Activated CD4-positive, alpha-beta memory T cell treated with anti-CD3 and anti-CD28 coated beads, Interleukin-2, amount 10 ng/mL, durations not matched to agents 7 days and 5 days (primary cell): ENCODE measurements at places on chromosomes 7 and 10. TPM values are rescaled to one million over a fixed set of nuclear protein-coding genes. Genes with fewer than 3 reads are reported as not detected.

Gene IDI2
- not detected for total RNA-seq

Gene PLPP4
- total RNA-seq, result not detected

Gene AKR1C8
- total RNA-seq, result 1.5 TPM

Gene AKR1C3
- 6.0 TPM for total RNA-seq

Gene HOXA7
- not detected for total RNA-seq

Gene BMPER
- total RNA-seq, result not detected

Gene GIMAP1
- total RNA-seq, result 21.0 TPM

Gene LHFPL3
- total RNA-seq, result not detected

Gene GNG11
- total RNA-seq, result not detected

Gene IRF5
- total RNA-seq, result 25.5 TPM

Gene FASTK
- 70.0 TPM for total RNA-seq
